ENCODE measurements at places on chromosomes 12 and 14.

DNA sequence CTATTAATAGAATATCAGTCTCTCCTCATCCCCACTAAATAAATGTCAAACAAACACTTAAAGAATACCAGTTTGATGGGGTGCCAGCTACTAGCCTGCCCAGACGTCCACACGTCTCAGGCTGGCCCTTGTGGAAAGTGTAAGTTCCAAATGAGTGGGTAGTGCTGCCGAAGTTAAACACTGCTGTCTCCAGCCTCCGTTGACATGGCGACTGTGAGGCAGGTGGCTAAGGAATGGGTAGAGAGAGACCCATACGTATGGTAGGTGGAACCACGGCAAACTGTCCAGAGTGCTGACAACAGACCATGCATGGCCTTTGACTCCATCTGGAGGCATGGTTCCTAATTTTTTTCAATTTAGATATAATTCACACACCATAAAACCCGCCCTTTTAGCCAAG lies 37.9 kb downstream of the PITPNM2 start:
- H3K4me3 ChIP-seq = no peak overlapping the region
- H3K4me1 ChIP-seq = peaks cover 5% of the 10 kb centered on the region
- H3K27ac ChIP-seq = no peak overlapping the region
- no peaks in the 10 kb centered on the region for H3K36me3 ChIP-seq
- DNase-seq = no peak
- peaks cover 4% of the 10 kb centered on the region for H3K27me3 ChIP-seq

DNA sequence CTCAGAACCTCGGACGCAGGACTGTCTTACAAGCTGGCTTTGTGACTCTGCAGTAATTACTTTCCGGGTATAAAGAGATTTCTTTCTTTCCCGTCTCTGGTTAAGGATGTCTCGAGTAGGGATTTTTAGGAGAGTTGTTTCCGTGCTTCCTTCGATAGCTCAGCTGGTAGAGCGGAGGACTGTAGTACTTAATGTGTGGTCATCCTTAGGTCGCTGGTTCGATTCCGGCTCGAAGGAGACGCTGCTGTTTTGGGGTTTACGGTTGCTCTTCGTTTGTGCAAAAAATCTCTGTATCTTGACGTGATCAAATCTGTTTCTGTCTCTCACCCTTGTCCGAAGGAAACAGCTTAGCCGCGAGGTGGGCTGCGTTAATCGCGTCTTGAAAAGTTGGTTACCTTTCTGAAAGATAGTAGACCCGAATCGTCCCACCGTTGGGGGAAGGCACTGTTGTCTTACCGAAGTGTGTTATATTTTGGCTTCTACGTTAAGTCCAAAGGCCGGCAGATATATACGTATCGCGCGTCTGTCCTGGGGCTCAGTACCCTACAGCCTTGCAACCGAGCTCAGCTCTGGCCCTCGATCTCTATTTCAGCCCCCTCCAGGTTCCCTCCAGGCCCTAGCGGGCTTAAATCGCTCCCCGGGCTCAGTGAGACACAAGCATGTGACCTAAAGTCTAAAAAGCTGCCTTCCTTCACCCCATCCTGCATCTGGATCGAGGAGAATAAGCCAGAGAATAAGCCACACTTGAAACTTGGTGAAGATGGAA lies 1.1 kb upstream of the RNASE4 start:
- H3K4me3 ChIP-seq = no peak overlapping the region
- peaks cover 16% of the 10 kb centered on the region for H3K27me3 ChIP-seq
- DNase-seq = peak; percentile 80
- H3K36me3 ChIP-seq = peaks cover 6% of the 10 kb centered on the region
- peaks cover 6% of the 10 kb centered on the region for H3K4me1 ChIP-seq
- H3K27ac ChIP-seq = no peak overlapping the region

GRCh38 chr12:108583991-108584390 lies 13.9 kb downstream of the TMEM119 start:
- H3K4me1 ChIP-seq = peaks cover 2% of the 10 kb centered on the region
- H3K27ac ChIP-seq = no peak overlapping the region
- H3K4me3 ChIP-seq = no peak overlapping the region

GRCh38 chr14:85415015-85415712 lies 114.8 kb upstream of the FLRT2 start:
- no peaks in the 10 kb centered on the region for H3K27me3 ChIP-seq
- DNase-seq = no peak
- no peak overlapping the region for H3K4me3 ChIP-seq
- no peak overlapping the region for H3K27ac ChIP-seq
- H3K4me1 ChIP-seq = peaks cover 22% of the 10 kb centered on the region

DNA sequence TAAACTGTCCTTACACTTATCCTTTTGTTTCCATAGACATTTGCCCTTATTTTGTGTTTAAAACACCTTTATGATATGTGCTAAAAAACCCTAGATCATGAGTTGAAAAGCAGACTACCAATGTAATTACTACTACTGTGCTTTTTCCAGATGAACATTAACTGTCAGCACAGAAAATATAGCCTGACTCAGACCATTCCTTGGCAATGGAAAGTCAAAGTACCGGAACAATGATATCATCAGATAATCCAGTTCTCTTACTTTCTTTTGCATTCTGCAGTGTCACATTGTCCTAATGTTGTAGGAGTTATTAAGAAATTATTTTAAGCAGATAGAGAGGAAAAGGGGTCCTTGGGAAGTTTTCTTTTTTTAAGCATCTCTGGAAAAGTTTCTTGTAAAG lies 1189.0 kb upstream of the FLRT2 start:
- H3K4me1 ChIP-seq = peaks cover 3% of the 10 kb centered on the region
- H3K27ac ChIP-seq = no peak overlapping the region
- DNase-seq = no peak

- H3K27ac ChIP-seq = no peak overlapping the region
- H3K27me3 ChIP-seq = peaks cover 5% of the 10 kb centered on the region
- H3K4me3 ChIP-seq = no peak overlapping the region
- no peak for DNase-seq
- peaks cover 5% of the 10 kb centered on the region for H3K4me1 ChIP-seq
Observed at GRCh38 chr14:91170504-91171121, 56.7 kb downstream of the DGLUCY start.

- no peak for DNase-seq
- peaks cover 8% of the 10 kb centered on the region for H3K4me1 ChIP-seq
- no peak overlapping the region for H3K4me3 ChIP-seq
- H3K27ac ChIP-seq = peak overlapping the region; percentile 28
- H3K36me3 ChIP-seq = no peaks in the 10 kb centered on the region
Observed at GRCh38 chr12:50589650-50590435, 85.1 kb downstream of the DIP2B start.

DNA sequence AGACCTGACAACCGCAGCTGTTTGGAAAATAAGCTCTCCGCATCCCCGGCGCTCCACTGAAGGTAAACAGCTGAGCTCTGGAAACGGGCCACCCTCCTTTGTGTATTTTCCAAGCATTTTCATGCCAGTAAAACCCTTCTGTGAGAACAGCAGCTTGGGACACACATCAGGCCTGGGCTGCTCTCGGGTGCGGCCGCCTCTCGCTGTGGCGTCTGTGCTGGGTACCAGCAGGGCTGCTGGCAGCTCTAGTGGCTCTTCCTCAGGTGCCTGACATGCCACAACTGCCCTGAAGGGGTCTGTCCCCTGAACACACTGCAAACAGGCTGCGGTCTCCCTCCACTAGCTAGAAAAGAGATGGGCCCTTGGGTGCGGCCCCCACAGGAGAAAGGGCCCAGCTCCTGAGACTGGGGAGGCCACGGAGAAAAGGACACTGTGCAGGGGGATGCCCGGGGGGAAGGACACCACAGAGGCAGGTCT lies 96.3 kb downstream of the ITPK1 start:
- peaks cover 12% of the 10 kb centered on the region for H3K4me1 ChIP-seq
- H3K27me3 ChIP-seq = peaks cover 7% of the 10 kb centered on the region
- H3K27ac ChIP-seq = no peak overlapping the region
- H3K4me3 ChIP-seq = no peak overlapping the region
- DNase-seq = no peak

GRCh38 chr12:41511247-41511646 lies 323.1 kb downstream of the PDZRN4 start:
- DNase-seq = no peak
- H3K4me1 ChIP-seq = peaks cover 18% of the 10 kb centered on the region
- no peaks in the 10 kb centered on the region for H3K27me3 ChIP-seq
- no peak overlapping the region for H3K4me3 ChIP-seq
- no peaks in the 10 kb centered on the region for H3K36me3 ChIP-seq

GRCh38 chr12:14970473-14970872 lies 2.4 kb upstream of the PDE6H start:
- H3K4me3 ChIP-seq = no peak overlapping the region
- DNase-seq = no peak
- H3K27me3 ChIP-seq = peaks cover 1% of the 10 kb centered on the region
- H3K27ac ChIP-seq = peak overlapping the region; percentile 59
- H3K36me3 ChIP-seq = no peaks in the 10 kb centered on the region

DNA sequence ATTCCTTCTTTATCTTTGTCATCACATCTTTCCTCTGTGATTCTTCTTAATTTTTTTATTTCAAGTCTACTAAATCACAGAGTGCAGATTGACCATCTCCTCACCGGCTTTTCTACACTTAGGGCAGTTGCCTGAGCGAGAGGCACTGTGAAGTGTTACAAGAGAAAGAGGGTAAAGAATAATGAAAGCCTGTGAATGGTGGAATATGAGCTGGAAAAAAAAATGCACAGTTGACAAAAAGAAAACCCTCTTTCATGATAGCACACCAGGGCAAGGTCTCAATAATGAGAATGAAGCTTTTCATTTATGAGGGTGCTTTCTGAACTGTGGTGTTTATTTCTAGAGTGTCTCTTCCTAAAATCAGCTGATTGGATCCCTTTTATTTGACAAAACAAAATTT lies 106.2 kb upstream of the PDE3A start:
- H3K27me3 ChIP-seq = no peaks in the 10 kb centered on the region
- DNase-seq = no peak
- H3K4me1 ChIP-seq = peaks cover 8% of the 10 kb centered on the region
- H3K27ac ChIP-seq = no peak overlapping the region
- no peaks in the 10 kb centered on the region for H3K36me3 ChIP-seq

DNA sequence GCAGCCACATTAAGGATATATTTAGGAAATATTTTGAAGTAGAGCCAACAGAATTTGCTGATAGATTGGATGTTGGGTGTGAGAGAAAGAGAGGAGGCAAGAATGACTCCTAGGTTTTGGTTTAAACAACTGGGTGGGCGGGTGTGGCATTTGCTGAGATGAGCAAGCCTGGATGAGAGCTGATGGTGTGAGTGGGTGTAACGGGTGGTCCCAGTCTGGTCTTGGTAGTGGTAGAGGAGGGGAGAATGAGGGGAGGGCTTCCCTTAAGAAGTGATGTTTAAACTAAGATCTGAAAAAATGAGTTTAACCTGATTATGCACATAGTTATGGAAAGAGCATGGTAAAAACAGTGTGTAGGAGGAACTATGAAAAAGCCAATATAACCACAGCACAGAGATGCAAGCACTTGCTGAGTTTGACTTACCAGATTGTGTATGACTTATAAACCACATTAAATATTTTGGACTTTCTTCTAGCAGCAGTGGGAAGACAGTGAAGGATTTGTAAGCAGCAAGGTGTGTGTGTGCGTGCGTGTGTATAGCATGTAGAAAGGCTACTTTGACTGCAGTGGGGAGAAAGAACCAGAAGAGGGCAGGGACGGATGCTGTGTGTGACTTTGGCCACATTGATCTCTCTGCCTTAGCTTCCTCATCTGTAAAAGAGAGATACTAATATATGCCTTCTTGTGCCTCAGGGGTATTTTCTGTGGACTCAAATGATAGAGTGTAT lies 139.7 kb downstream of the PRIMA1 start:
- no peaks in the 10 kb centered on the region for H3K36me3 ChIP-seq
- H3K4me1 ChIP-seq = no peaks in the 10 kb centered on the region
- H3K27ac ChIP-seq = no peak overlapping the region
- no peak overlapping the region for H3K4me3 ChIP-seq
- H3K27me3 ChIP-seq = no peaks in the 10 kb centered on the region

GRCh38 chr14:64707661-64708060 lies 3.4 kb downstream of the PLEKHG3 start:
- peaks cover 55% of the 10 kb centered on the region for H3K4me1 ChIP-seq
- peaks cover 15% of the 10 kb centered on the region for H3K36me3 ChIP-seq
- H3K4me3 ChIP-seq = peak overlapping the region; percentile 71
- peaks cover 12% of the 10 kb centered on the region for H3K27me3 ChIP-seq
- no peak for DNase-seq

GRCh38 chr12:104306943-104307654 lies 3.6 kb downstream of the EID3 start:
- peaks cover 5% of the 10 kb centered on the region for H3K27me3 ChIP-seq
- no peak for DNase-seq
- no peak overlapping the region for H3K27ac ChIP-seq
- H3K4me1 ChIP-seq = peaks cover 27% of the 10 kb centered on the region
- peaks cover 4% of the 10 kb centered on the region for H3K36me3 ChIP-seq

- no peaks in the 10 kb centered on the region for H3K36me3 ChIP-seq
- H3K4me1 ChIP-seq = peaks cover 18% of the 10 kb centered on the region
- H3K27ac ChIP-seq = peak within 1 kb of the TSS; percentile 0
Observed at GRCh38 chr12:13044002-13044905, at the start of gene FAM234B. Gene FAM234B (plus strand): TSS chr12:13044381. CDS start chr12:13044404, 23 bp downstream.

- H3K4me1 ChIP-seq = peaks cover 36% of the 10 kb centered on the region
- H3K36me3 ChIP-seq = no peaks in the 10 kb centered on the region
- H3K4me3 ChIP-seq = no peak overlapping the region
- H3K27me3 ChIP-seq = peaks cover 4% of the 10 kb centered on the region
- no peak overlapping the region for H3K27ac ChIP-seq
Observed at GRCh38 chr12:52168019-52168717, 23.6 kb downstream of the KRT80 start.

DNA sequence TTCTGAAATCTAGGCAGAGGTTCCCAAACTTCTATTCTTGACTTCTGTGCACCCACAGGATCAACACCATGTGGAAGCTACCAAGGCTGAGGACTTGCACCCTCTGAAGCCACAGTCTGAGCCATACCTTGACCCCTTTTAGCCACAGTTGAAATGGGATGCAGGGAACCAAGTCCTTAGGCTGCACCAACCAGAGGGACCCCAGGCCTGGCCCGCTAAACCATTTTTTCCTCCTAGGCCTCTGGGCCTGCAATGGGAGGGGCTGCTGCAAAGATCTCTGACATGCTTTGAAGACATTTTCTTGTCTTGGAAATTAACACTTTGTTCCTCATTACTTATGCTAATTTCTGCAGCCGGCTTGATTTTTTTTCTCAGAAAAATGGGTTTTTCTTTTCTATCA lies 133.9 kb upstream of the TSPAN8 start:
- no peak overlapping the region for H3K4me3 ChIP-seq
- H3K27ac ChIP-seq = no peak overlapping the region
- no peak for DNase-seq
- peaks cover 5% of the 10 kb centered on the region for H3K36me3 ChIP-seq

GRCh38 chr12:4562034-4562657 lies at the start of gene DYRK4:
Gene DYRK4 (plus strand): TSS chr12:4562208. CDS start chr12:4562246, 38 bp downstream.
- H3K27ac ChIP-seq = peak within 1 kb of the TSS; percentile 65
- no peaks in the 10 kb centered on the region for H3K27me3 ChIP-seq
- peaks cover 32% of the 10 kb centered on the region for H3K4me1 ChIP-seq
- H3K4me3 ChIP-seq = peak within 1 kb of the TSS; percentile 76

GRCh38 chr14:76034566-76034965 lies 49.0 kb downstream of the IFT43 start:
- DNase-seq = no peak
- H3K27ac ChIP-seq = no peak overlapping the region
- no peak overlapping the region for H3K4me3 ChIP-seq
- H3K36me3 ChIP-seq = no peaks in the 10 kb centered on the region
- no peaks in the 10 kb centered on the region for H3K27me3 ChIP-seq
